ENCODE measurements at places on chromosomes 12 and 14. TPM values are rescaled to one million over a fixed set of nuclear protein-coding genes. Genes with fewer than 3 reads are reported as not detected.

Gene PAPLN
- 43.5 TPM for total RNA-seq

DNA sequence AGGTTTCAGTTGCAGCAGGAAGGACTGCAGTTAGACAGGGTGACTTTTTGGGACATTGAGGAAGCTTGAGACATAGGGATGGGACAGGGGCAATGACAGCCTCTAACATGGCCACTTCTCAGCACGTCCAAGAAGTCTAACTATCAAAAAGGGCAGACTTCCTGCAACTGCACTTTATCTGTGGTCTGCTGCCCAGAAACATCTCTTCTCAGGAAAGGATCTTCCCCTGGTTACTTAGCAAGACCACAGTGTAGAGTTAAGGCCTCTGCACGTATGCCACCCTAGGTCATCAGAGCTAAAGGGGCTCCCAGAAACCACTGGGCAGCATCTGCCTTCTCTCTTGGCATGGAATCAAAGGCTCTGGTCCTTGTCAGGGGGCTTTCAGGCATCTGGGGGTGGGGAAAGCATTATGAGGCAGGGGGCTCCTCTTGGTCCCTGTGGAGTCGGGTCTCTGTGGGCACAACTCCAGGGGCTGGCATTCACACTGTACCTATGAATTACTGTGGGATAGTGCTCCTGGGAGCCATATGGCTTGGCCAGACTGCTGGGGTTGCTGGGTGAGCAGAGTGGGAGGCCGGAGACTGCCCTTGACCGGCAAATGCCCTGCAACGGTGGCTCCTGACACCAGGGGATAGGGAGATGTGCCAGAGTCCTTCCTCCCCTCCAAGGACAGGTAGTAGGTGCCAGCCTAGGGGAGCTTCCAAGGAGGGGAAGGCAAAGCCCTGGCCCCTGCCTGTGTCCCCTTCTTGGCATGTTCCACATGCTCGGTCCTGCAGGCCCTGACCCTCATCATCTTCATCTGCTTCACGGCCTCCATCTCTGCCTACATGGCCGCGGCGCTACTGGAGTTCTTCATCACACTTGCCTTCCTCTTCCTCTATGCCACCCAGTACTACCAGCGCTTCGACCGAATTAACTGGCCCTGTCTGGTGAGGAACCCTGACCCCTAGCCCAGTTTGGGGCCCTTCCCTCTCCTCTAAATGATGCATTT lies 1.0 kb downstream of the CMTM5 start:
- DNase-seq: no peak

GRCh38 chr12:11746024-11746771 lies 96.7 kb downstream of the ETV6 start:
- DNase-seq: no peak

GRCh38 chr12:1356285-1356684 lies 238.1 kb downstream of the FBXL14 start:
- DNase-seq: no peak

DNA sequence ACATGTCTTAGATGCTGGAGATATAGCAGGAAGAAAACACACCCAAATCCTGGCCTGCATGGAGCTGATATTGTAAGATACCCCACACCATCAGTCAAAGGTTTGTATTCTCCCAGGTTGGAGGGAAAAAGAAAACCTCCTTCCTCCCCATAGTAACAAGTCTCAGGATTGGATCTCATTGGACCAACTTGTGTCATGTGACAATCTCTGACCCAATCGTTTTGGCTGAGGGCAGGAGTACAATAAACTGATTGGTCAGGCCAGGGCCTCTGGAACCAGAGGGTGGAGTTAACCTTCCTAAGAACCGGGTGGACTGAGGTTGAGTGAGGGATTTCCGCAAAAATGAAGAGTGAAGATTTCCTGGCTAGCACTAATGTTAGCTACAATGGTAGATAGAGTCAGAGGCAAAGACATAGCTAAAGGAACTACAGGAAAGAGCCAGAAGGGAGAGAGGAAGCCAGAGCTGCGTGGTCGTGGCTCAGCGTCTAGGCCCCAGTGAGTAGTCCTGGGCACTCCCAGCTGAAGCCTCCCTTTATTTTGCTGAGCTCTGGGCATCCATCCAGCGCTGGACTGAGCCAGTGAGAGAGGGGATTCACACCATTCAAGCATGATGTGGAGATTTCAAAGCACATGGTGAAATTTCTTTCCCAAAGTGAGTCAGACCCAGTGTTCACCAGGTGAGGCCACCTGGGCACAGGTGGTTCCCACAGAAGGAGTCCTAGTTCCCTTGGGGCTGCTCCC lies 219.9 kb downstream of the AACS start:
- DNase-seq: no peak

GRCh38 chr12:124727264-124727800 lies 136.3 kb downstream of the SCARB1 start:
- DNase-seq: no peak
